HuH-7 (cell line): ENCODE measurements at places on chromosomes 4 and X.
A peak's percentile ranks its signal among the peaks of the same experiment; 100 is the strongest.

- no peak for DNase-seq
Observed at GRCh38 chr4:13599159-13599558, 28.4 kb downstream of the BOD1L1 start.

- DNase-seq, result no peak
Observed at GRCh38 chr4:102437111-102437510, 64.0 kb upstream of the NFKB1 start.

DNA sequence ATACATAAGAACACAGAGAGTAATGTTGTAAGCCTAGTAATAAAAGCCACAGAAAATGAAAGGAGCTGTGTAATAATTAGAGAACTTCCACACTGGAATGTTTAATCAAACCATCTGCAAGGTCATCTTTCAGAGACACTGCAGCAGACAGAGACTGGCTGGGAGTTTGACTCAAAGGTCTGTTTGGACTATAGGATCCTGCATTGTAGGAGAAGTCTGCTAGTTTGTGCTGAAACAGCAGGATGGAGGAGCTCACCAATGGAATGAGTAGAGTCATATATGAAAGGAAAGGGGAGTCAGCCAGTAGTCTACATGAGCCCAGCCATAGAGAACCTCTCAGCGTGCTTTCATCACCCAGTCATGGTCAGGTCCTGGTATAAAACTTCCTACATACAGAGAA is 4.5 kb upstream of the ACE2 start:
- no peak for DNase-seq

DNA sequence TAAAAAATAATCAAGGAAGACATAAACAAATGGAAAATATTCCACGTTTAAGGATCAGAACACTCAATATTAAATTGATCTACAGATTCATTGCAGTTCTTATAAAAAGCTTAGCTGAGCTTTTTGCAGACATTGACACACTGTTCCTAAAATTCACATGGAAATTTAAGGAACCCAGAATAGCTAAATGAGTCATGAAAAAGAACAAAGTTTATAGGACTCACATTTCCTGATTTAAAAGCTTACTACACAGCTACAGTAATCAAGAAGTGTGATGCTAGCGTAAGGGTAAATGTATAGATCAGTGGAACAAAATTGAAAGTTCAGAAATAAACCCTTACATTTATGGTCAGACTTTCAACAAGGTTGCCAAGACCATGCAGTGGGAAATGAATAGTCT is 33.1 kb downstream of the NSUN7 start:
- no peak for DNase-seq

DNA sequence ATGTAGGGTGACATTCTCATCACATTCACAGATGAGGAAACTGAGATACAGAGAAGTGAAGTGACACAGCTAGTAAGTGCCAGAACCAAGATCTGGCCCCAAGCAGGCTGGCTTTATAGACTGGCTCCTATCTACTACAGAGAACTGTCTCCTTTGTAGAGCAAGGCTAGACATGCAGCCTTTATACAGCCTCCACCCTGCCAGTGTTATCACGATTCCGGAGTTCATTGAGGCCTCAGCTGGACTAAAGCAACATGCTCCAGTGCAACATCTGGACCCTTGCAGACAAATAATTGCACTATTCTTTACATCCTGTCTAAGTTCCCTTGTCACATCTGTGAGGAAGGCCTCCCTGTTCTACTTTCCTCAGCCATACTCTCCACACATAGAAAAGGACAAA is 58.0 kb upstream of the XIAP start:
- DNase-seq, result no peak

DNA sequence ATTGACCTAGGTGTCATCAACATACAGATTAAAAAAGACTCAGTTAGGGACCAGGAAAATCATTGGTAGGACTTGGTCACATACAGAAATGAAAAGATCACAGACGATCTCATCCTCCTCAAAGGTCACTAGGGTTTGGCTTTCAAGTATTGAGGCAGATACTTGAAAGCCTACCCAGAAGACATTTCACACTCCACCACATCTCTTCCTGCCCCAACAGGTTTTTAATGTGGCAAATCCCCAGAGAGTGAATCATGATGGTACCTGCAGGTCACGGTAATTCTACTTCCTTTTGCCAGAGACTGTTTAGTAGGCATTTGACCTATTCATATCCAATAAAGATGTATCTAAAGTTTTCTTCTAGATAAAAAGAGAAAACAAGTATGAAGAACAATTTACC is 44.1 kb downstream of the INPP4B start:
- DNase-seq, result no peak

DNA sequence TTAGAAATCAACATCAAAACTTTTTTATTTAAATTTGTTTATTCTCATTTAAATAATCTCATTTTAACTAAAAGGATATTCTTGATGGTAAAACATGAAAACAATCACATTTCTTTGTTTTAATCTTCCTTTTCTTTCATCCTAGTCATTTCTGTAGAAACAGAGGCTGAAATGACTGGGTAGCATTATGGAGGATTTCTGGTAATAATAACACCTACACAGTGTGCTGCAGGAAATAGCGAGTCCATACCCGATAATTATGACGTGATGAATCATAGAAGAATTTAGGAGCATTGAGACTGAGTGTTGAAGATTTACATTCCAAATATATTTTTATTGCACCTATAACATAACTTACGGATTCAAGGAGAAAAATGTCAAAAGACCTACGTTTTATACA is 31.4 kb upstream of the BBS12 start:
- no peak for DNase-seq

DNA sequence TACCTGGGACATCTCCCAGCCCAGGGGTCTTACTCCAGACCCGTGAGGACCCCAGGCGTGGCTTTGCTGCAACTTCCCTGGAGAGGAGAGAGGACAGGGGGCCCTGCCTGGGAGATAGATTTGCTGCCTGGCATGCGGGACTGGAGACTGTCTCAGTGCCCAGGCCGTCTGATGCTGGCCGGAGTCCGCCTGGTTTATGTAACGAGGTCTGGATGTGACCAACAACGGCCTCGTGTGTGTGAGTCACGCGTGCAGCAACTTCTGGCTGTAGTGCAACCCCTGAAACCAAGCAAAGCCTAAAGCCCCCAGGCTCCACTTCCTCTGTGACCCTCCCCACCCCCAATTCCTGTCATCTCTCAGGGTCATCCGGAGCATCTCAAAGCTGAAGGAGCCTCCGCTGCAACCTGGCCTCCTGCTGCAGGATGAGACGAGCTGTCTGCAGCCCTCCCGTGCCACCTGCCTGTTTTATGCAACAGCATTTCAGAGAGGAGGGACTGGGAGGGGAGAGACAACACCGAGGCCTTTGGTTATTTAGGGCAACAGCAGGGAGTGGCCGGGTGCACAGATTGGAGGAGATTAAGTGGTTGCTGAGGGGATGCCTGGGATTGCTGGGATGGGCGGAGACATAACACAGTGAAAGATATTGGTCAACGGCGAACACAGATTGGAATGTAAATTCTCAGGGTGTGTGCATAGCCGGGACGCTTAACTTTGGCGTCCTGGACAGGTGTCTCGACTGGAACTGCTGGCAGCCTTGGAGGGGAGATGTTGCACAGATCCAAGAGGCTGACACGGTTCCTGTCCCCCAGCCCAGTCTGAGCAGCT is 16.0 kb downstream of the XG start:
- DNase-seq, result peak; percentile 10

- no peak for DNase-seq
Observed at GRCh38 chr4:144634978-144635747, 10.8 kb upstream of the HHIP start.

DNA sequence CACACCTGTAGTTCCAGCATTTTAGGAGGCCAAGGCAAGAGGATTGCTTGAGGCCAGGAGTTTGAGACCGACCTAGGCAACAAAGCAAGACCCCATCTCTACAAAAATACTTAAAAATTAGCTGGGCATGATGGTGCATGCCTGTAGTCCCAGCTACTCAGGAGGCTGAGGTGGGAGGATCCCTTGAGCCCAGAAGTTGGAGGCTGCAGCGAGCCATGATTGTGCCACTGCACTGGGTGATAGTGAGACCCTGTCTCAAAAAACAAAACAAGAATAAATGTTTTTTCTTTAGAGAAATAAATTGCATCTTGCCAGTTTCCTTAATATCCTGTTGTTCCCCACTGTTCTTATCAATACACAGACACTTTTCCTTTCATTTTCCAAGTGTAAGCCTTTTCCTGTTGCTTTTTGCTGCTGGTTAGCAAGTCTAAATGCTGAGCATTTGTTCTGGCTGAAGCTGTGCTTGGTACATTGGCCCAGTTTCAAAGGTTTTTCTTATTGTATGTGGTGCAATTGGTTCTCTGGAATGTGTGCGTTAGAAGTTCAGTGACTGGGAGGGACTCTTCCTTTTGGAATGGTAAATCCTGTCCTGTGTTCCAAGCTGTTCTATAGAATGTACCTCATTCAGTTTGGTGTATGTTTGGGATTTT is 98.2 kb downstream of the AFF1 start:
- no peak for DNase-seq

DNA sequence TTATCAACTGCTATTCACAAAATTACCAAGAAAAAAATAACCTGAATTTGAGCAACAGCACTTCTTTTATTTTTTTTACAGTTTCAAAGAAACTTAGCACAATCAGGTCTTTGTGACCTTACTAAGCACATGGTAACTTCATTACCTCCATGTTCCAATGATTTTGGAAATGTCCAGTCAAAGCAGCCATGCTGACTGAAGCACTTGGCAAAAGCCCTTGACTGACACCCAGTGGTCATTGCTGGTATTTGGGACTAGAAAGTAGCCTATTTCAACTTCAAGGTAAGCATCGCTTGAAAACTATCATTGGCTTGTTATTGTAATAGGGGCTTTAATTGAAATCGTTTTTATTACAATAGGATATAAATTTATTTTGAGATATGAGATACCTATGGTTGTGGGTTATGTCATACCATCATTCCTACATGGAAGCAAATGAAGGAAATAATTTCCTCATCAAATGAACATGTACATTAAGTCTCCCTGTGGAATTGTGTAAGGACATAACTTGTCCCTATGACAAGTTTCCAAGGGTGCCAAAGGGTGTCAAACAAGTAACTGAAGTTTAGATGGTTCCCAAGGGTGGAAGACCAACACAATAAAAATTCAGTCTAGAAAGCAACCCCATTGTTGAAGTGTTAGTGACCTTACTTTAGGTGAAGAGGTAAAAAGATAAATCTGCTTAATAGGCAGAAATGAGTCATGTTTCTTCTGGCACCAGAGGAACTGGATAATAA is 15.2 kb upstream of the ANXA10 start:
- peak; percentile 18 for DNase-seq

DNA sequence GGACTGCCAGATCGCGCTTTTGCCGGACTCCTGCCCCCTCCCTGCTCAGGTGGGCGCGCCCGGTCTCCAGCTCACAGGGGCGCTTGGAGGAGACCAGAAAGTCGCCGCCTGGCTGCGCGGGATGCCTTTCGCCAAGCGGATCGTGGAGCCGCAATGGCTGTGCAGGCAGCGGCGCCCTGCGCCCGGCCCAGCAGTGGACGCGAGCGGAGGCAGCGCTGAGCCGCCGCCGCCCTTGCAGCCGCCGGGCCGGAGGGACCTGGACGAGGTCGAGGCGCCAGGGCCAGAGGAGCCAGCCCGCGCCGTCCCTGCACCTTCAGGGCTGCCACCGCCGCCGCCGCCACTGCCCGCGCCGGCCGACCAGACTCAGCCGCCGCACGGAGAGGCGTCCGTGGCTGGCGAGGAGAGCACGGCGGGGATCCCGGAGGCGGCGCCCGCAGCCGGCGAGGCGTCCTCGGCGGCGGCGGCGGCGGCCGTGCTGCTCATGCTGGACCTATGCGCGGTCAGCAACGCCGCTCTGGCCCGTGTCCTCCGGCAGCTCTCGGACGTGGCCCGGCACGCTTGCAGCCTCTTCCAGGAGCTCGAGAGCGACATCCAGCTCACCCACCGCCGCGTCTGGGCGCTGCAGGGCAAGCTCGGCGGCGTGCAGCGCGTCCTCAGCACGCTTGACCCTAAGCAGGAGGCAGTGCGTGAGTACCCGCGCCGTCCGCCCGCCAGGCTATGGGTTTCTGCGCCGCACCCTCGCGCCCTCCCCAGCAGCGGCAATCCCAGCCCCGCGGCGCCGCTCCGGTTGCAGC is 834 bp downstream of the NHS start:
- no peak for DNase-seq

DNA sequence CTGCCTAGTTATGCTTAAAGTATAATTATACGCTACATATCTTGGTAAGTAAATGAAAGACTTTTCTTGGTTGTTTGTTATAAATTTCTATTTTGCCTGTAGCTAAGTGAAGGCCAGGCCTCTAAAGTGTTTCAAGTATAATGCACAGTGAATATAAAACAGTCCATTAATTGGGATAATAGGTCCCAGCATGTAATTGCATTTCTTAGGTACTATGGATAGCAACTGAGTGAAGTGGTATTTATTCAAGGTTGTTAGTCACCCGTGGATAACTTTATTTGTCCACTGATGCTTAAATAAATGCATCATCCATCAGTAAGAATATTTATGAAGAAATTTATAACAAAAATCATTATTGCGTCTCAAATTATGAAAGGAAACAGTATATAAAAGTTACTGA is 59.1 kb downstream of the TEX13C start:
- no peak for DNase-seq

- DNase-seq, result peak; percentile 30
Observed at GRCh38 chr4:155025762-155026457, 182.5 kb upstream of the NPY2R start.

DNA sequence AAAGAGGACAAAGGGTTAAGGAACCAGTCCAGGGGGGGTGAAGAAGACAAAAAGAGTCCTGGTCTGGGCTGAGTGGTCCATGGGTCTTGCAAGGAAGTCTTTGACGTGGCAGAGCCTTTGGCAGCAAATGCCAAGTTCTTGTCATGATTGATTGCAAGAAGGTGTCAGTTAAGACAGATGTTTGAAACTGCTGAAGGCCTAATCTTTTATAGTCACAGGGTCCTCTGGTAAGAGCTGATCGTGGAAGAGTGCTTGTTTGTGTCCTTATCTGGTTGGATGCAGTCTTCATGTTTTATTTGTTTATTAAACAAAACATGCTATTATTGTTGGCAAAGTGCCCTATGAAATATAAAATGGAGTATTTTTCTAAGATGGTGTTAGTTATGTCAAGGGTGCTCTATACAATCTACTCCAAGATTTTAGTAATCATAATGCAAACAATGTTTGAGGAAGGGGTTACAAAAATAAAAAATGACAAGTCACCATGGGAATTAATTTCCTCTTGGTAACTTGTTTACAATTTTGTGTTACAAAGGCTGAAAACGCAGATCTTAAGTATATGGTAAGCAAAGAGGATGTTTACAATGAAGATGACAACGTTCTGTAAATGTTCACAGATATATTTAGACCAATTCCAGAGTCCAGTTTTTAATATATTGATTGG is 85.9 kb downstream of the MAGED4 start:
- no peak for DNase-seq

- no peak for DNase-seq
Observed at GRCh38 chrX:23726191-23726590, 16.9 kb downstream of the ACOT9 start.

- DNase-seq, result no peak
Observed at GRCh38 chrX:47610511-47610910, 9.1 kb downstream of the SYN1 start.

- DNase-seq, result peak; percentile 13
Observed at GRCh38 chrX:30935985-30936384, 46.9 kb upstream of the TAB3 start.

DNA sequence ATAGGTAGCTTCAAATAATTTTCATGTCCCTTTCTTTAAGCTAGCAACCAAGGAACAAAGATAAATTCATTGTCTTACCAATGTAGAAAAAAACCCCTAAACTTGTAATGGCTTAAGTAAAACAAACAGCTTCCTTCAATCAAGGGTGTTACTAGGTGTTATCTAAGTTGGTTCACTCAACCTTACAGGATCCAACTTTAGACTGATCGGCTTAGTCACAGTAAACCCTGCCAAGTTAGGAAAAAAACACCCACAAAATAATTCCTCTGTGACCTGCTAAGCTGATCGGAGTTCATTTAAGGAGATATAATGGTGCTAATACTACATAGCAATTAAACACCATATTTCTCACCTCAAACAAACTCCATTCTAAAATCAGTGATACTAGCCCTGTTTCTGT is 10.1 kb downstream of the AIFM1 start:
- DNase-seq, result no peak
